Foreskin fibroblast (primary cell): ENCODE measurements at places on chromosomes 2 and 18.

DNA sequence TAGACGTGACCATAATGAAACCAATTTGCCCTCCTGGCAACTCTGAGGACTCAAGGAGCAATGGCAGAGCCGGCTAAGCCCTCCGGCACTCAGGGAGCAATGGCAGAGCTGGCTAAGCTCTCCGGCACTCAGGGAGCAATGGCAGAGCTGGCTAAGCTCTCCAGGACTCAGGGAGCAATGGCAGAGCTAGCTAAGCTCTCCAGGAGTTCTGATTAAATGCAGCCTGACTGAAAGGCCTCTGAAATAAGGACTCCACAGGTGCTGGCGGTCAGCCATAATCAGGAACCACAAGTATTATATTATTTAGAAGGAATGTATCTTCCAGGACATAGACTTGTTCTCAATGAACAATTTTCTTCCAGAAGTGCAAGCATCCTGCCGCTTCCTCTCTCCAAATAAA, 65.2 kb downstream of the C2orf76 start:
- DNase-seq = no peak

DNA sequence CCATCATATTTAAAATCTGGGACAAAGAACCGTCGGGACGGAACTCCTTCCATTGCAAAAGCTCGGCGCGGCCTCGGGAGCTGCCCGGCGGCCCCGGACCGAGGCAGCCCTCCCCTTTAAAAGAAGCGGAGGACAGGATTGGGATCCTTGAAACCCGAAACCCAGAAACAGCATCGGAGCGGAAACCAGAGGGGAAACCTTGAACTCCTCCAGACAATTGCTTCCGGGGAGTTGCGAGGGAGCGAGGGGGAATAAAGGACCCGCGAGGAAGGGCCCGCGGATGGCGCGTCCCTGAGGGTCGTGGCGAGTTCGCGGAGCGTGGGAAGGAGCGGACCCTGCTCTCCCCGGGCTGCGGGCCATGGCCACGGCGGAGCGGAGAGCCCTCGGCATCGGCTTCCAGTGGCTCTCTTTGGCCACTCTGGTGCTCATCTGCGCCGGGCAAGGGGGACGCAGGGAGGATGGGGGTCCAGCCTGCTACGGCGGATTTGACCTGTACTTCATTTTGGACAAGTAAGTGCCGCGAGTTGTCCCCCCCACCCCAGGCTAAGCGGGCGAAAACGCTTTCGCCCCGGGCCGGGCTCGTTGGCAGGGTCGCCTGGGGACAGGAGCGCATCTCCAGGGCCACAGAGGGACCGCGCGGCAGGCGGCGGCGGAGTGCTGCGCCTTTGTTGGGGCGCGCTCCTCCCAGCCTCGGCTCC, at the start of gene ANTXR1:
Gene ANTXR1, plus strand, starts transcription at position 38 of the 698 bp plus-strand sequence. Its CDS starts 321 bp downstream, at position 359.
- DNase-seq = peak; percentile 85

- DNase-seq = no peak
Measured at GRCh38 chr2:22826703-22827102, 558.3 kb upstream of the KLHL29 start.

DNA sequence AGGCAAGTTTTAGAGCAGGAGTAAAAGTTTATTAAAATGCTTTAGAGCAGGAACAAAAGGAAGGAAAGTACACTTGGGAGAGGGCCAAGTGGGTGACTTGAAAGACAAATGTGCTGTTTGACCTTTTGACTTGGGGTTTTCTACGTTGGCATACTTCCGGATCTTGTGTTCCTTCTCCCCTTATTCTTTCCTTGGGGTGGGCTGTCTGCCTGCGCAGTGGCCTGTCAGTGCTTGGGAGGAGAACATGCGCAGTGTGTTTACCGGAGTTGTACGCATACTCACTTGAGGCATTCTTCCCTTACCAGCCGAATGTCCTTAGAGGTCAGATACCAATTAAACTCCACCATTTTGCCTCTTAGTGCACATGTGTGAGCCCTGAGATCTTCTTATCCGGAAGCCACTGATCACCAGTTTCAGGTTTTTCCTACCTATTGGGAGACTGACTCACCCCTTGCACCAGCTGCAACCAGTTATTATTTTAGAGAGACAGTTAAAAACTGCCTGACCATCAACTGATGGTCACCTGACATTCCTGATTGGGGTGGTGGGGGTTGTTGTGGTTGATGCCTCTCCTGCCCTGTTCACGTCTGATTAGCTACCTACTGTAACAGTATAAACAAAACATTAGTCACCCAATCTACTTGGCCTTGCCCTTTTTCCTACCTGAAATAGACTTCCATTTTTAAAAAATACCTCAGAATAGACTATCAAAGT, 67.5 kb downstream of the NYAP2 start:
- DNase-seq = peak; percentile 8

DNA sequence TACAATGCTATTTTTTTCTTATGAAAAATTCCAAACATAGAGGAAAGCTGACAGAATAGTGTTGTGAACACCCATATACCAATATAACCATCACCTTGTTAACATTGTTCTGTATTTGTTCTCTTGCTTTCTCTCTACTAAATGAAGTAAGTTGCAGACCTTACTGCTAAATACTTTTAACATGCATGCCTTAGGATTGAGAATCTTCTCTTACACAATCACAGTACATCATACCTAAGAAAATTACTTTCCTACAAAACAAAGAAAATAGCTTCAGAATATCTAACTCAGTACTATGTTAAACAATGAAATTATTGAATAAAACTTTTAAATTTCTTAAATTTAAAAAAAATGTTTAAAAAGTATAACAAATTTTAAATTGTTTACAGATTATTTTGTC, 136.5 kb downstream of the UBR3 start:
- DNase-seq = no peak

- DNase-seq = no peak
Measured at GRCh38 chr2:132929786-132930185, 259.8 kb upstream of the LYPD1 start.

DNA sequence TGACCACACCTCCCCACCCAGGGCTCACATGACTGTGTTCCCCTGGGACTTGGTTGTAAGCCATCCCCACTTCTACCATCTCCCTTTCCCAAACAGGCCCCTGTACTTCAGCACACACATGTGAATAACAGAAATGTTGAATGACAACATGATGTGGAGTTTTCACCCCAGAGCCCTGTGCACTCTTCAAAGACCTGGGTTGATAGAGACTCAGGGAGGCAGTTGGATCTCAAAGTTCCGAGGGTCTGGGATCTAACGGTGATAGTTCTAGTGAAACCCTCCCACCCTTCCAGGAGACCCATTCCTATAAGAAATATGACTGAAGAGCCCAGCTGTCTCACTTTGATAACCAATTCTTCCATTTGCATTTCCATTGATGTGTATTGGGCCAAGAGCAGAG, at the start of gene MROH2A:
Gene MROH2A, plus strand, starts transcription at position 301 of the 400 bp plus-strand sequence. CDS start 1,029 bp downstream, outside the sequence.
- DNase-seq = no peak

- DNase-seq = no peak
Measured at GRCh38 chr18:11271954-11272353, 122.6 kb upstream of the PIEZO2 start.

DNA sequence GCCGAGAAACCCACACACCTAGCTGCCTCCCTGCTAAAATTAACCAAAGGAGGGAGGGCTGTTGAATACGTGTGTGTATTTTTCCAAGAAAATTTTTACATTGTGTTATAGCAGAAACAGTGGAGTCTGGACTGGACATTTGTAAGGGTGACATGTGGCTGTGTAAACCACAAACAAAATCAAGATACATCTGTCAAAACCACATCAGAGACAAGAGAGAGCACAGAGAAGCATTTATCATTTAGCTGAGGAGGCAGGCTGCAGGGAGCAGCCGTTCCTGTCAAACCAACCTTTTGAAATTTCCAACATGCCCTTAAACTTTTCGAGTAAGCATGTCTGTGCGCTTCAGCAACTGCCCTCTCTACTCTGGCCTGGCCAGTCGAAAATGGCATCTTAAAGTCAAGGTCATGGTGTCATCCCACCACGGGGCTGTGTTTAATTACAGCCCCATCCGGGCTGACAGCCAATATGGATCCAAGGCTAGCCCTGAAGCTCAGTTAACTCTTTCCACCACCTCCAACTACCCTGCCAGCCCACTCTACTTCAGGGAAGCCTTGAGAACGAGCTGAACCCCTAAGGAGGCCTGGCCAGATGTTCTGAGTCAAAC, 8.4 kb downstream of the BCL11A start:
- no peak for DNase-seq

GRCh38 chr18:37222999-37223378, 342.6 kb downstream of the CELF4 start:
- no peak for DNase-seq

DNA sequence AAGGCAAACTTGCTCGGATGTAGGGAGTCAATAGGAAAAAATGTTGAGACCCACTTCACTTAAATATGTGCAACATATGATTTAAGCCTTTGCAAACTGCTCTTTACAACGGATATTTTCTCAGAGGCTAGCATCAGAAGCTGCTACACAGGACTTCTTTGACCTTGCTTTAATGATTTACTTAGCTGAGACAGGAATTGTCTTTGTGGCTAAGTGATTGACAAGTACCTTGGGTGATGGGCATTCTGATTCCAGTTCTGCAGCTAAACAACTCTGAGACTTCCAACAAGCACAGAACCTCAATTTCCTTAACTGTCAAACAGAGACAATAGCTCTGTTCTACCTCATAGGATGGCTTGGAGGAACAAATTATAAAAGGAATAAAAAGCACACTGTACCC, 150.2 kb downstream of the NCKAP5 start:
- no peak for DNase-seq
